ENCODE measurements at places on chromosomes 5 and 9.

DNA sequence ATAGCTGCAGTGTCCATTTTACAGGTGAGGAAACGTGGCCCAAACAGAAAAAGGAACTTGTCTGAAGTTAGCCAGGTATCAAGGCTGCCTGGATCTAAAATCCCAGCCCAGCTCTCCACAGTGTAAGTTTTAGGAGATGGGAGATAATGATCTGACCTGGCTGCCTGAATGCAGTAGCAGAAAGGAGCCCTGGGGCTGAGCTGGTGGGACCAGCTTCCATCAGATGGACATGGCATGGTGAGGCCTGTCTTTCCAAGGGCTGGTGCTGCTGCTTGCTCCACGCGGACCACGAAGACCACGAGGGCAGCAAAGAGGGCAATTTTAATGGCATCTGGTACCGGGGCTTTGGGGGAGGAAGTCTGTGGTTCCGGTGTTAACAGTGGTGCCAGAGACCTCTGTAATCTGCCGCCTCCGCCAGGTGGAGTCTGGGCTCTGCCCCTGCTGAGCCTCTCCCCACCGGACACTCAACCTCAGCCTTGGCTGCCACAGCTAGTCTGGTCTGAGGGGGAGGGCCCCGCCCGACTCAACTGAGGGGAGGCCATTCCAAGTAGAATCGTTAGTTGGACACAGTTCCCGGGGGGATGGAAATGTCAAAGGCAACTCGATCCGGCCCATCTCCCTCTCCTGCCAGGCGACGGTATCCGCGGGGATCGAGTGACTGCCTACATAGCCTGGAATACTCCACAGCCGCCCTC is 650 bp downstream of the MYORG start:
- DNase-seq: peak; percentile 44

DNA sequence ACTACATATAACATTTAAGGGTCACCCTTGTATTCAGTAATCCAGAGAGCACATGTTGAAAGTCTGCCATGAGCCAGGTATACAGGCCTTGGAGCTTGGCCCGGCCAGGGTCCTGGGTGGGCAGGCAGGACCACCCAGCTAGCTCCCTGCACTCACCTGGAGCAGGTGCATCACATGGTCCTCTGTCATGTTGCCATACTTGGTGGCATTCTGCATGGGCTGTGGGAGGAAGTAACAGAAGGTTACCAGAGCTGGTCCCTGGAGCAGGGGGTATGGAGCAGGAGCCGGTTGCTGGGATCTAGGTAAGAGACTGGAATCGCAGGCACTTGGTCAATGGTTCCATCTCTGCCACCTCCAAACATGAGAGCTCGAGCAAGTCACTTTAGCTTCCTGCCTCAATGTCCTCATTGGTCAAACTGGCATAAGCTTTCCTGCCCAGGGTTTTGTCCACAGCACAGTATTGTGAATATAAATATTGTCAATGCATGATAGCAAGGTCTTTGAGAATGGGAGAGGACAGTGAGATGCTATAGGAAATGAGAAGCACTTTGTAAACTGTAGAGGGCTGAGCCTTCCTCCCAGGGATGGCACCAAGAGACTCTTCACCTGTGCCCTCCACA is 6.5 kb downstream of the CD74 start:
- DNase-seq: no peak

DNA sequence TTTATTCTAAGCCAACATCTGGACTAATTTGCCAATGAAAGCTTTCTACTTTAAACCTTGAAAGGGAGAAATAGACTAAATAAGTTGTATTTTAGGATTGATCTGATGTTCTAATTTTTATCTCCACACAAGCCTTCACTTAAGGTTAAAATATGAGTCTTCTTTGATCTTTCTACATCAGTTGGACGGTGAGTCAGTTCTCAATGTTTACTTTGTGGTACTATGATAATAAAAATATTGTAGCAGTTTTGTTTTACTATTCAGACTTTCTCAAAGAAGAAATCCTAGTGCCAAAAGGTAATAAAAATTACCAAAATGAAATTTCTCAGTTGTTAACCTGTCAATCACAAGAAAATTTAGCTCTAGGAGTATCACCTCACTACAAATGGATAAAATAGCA is 203.5 kb upstream of the RGMB start:
- DNase-seq: peak; percentile 66

DNA sequence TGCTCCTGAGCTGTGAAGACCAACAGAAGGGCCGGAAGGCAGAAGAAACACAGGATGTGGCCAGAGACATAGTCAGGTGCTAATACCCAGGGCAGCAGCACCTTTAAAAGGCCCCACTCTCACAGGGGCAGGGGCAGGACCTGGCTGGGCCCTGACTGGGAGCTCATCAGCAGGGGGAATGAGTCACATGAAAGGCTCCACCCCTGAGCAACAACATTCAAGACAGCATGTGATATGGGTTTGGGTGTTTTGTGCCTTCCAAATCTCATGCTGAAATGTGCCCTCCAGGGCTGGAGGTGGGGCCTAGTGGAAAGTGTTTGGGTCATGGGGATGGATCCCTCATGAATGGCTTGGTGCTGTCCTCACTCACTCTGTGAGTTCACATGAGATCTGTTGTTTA is 181.7 kb downstream of the ERCC6L2 start:
- peak; percentile 55 for DNase-seq

DNA sequence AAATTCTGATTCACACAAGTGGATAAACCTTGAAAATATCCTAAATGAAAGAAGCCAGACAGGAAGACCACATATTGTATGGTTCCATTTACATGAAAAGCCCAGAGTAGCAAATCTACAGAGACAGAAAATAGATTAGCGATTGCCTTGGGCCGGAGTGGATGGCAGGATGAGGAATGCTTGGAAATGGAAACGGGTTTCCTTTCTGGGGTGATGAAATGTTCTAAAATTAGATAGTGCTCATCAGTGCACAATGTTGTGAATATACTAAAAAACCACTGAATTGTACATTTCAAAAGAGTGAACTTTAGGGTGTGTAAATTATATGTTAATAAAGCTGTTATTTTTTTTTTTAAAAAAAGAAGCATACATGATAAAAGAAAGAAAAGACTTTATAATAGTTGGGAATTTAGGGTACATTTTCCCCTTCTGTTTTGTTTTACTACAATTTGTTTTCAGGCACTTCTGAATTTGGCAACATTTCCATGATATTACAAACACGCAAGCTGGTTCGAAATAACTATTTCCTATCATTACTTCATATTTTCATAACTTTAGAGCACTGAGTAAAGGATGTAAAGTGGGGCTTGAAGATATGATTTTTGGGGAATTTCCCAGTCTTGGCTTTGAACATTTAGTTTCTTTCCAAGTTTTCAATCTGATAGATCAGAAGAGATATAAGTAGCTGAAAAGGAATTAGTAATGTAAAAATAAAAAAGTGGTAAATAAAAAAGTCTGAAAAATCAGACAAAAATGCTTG is 23.9 kb downstream of the SLC35A4 start:
- no peak for DNase-seq

DNA sequence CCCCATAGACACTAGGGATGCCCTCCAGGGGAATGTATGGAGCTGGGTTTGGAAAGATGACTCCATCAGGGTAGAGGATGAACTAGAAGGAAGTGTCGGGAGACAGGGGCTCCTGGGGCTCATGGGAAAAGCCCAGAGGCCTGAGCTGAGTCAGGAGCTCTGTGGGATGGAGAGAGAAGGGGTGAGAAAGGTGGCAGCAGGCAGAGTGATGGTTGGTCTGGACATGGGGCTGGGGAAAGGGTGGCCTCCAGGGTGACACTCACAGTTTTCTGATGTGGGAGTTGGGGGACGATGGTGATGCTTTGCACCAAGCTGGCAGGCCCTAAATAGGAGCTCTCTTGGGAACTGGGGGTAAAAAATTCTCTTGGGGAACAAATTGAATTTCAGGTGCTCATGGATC is 213.5 kb upstream of the MVB12B start:
- DNase-seq: no peak

DNA sequence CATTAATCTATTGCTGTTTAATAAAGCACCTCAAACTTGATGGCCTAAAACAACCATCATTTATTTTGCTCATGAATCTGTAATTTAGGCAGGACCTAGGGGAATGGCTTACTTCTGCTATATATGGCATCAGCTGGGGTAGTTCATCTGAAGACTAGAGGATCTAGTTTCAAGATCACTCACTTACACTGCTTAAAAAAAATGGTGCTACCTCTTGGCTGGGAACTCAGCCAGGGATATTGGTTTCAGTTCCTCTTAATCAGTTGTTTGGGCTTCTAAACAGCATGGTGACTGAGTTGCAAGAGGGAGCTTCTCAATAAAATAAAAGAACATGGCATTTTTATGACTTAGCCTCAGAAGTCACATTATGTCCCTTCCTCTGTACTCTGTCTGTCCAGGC is 142.0 kb downstream of the FAM114A2 start:
- DNase-seq: peak; percentile 10

- no peak for DNase-seq
These were observed 17.1 kb upstream of the ANXA6 start for GRCh38 chr5:151174612-151175101.

- no peak for DNase-seq
These were observed 85.8 kb downstream of the TAF11L14 start for GRCh38 chr5:17720071-17720470.

DNA sequence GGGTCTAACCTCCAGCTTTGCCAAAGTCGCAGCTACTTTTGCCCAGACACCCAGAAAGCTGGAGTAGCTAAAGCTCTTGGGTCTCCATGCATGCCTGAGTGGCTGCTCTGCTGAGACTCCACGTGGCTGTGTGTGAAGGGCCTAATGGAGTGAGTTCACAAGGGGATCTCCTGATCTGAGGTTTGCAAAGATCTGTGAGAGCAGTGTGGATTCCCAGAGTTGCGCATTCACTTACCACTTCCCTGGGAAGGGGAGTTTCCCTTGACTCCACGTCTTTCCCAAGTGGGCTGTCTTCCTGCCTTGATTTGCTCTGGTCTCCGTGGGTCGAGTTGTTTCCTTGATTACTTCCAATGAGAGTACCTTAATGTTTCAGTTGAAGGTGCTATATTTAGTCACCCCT is 17.6 kb upstream of the CDKN2B start:
- DNase-seq: no peak

GRCh38 chr5:133605323-133605722 is 7.0 kb downstream of the FSTL4 start:
- DNase-seq: no peak

DNA sequence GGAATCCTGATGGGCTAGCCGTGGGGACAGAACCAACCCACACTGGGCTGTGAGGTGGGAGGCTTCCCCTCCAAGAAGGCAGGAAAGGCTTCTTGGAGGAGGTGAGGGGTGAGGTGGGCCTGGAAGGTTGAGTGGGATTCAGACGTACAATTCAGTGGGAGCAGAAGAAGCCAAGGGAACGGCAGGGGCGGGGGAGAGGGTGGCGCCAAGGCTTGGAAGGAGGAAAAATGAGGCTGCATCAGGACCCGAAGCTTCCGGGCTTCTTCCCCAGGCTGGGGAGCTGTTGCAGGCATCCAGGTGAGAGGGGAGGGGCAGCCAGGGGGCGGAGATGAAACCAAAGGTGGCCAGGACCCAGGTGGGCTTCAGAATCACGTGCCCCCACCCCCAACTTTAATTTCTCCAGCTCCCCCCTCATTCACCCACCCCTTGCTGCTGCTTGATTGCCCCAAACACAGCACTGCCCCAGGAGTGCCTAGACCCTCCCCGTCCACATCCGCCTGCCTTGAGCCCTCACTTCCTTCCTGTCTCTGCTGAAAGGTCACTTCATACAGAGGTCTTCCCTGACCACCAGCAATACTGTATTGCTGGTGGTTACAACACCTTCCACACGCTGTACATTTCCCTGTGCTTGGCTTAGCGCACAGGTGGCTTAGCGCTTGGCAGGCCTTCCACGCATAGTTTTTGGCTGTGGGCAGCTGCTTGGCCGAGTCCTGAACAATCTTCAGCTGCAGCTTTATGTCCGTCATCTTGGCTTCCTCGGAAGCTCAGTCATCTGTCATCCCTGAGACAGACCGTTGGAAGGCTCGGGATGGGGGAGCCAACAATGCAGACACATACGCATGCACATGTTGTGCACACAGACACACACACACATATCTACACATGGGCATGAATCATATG is 193.5 kb downstream of the RGS3 start:
- no peak for DNase-seq

Measured in bronchial epithelial cell (primary cell).